ENCODE measurements at places on chromosomes 13 and 19. TPM values are rescaled to one million over a fixed set of nuclear protein-coding genes. Genes with fewer than 3 reads are reported as not detected.
A peak's percentile ranks its signal among the peaks of the same experiment; 100 is the strongest.

GRCh38 chr13:27035892-27036235 is 135.7 kb downstream of the USP12 start:
- H3K27me3 ChIP-seq: no peaks in the 10 kb centered on the region
- H3K4me3 ChIP-seq: no peak overlapping the region
- H3K27ac ChIP-seq: no peak overlapping the region

DNA sequence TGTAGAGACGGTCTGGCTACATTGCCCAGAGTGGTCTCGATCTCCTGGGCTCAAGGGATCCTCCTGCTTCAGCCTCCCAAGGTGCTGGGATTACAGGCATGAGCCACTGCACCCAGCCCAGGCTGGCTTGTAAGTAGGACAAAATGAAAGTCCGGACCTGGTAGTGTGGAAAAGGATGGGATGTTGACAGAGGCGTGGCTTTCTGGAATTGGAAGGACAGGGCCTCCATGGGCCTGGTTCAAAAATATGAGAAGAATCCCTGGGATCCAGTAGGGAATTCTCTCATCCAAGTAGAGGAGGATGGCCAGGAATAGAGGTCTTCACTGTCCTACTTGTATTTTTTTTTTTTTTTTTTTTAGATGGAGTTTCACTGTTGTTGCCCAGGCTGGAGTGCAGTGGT is 64.9 kb downstream of the TRPM4 start:
- no peak overlapping the region for H3K4me3 ChIP-seq
- H3K27ac ChIP-seq: no peak overlapping the region
- H3K36me3 ChIP-seq: no peaks in the 10 kb centered on the region
- DNase-seq: no peak

DNA sequence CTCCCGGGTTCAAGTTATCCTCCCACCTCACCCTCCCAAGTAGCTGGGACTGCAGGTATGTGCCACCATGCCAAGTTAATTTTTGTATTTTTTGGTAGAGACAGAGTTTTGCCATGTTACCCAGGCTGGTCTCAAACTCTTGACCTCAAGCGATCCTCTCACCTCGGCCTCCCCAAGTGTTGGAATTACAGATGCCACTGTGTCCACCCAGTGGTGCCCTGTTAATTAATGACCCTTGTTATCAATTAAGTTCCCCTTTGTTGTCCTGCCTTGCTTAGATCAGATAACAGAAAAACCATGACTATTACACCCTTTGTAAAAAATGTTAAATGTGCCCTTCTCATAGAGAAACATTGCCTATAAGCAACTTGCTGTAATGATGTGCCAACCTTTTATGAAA is 34.4 kb upstream of the IGFL1 start:
- no peak overlapping the region for H3K4me3 ChIP-seq
- no peaks in the 10 kb centered on the region for H3K27me3 ChIP-seq
- no peak overlapping the region for H3K27ac ChIP-seq
- no peak for DNase-seq
- no peaks in the 10 kb centered on the region for H3K36me3 ChIP-seq
- H3K4me1 ChIP-seq: no peaks in the 10 kb centered on the region

TNNT1 gene
- not detected for total RNA-seq

DNA sequence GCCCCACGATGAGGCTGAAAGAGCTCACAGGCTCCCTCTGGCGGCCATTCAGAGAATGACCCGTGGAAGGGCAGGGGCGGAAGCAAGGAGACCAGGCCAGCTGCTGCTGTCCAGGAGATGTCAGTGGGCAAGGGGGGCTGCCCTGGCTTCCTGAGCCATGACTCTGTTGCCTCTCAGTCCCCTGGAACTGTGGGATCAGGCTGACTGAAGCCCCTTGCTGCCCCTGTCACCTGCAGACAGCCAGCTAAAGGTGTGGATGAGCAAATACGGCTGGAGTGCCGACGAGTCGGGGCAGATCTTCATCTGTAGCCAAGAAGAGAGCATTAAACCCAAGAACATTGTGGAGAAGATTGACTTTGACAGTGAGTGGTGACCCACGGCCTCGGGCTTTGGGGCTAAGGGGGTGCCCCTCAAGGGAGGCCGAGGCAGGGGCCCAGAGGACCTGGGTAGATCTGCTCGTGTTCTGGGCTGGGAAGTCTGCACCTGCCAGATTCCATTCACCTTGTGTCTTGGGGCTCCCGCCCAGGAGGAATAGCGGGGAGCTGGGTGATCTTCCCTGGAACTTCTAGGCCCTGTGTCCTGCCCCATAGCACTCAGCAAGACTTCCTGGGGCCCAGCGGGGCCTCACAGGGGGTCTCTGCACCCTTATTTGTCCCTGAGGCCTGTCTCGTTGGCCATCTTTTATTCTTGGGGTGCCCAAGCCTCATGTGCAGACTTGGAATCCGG is 12.5 kb upstream of the ACTN4 start:
- no peak overlapping the region for H3K4me3 ChIP-seq
- H3K36me3 ChIP-seq: no peaks in the 10 kb centered on the region
- DNase-seq: peak; percentile 87
- H3K27ac ChIP-seq: no peak overlapping the region

- DNase-seq: no peak
- no peaks in the 10 kb centered on the region for H3K4me1 ChIP-seq
- H3K36me3 ChIP-seq: no peaks in the 10 kb centered on the region
- no peak overlapping the region for H3K27ac ChIP-seq
- no peaks in the 10 kb centered on the region for H3K27me3 ChIP-seq
- no peak overlapping the region for H3K4me3 ChIP-seq
These were observed 244.2 kb downstream of the PCCA start for GRCh38 chr13:100333141-100333540.

GRCh38 chr19:45643927-45644771 is 5.0 kb upstream of the EML2 start:
- H3K4me3 ChIP-seq: no peak overlapping the region
- no peak overlapping the region for H3K27ac ChIP-seq
- no peaks in the 10 kb centered on the region for H3K36me3 ChIP-seq
- peaks cover 3% of the 10 kb centered on the region for H3K27me3 ChIP-seq

DNA sequence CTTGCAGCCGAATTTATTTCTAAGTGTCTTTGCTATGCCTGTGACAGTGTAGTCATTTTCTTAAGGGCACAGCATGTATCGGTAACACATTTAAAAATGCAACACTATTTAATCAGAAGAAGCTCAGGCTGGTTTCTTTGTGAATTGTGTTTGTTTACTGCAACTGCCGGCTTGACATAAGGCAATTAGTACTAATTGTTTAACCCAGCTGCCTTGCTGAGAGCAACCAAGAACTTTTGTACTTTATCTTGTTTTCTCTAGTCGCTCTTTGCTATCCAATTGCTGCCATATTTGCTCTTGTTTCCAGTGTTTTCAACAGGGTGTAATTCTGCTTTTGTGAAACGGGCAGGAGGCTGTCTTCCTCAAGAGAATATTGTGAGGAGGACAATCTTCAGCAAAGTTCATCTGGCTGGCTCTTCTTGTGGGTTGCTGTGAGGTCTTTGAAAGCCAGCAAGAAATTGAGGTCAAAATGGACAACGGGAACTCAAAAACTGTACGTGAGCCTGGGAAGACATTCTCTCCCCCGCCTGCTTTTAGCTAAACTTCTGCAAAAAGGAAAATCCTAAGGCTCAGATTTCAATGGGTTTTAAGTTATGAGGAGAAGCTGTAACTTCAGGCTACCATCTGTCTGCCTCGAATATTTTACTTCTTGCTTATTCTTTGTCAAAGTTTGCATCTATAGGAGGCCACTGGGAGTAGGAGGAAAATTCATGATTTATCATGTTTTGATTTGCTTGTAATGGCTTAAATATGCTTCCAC is 75.8 kb upstream of the TSHZ3 start:
- H3K4me3 ChIP-seq: no peak overlapping the region
- no peaks in the 10 kb centered on the region for H3K27me3 ChIP-seq
- peaks cover 1% of the 10 kb centered on the region for H3K4me1 ChIP-seq
- DNase-seq: no peak

C13orf42 gene
- not detected for total RNA-seq

- H3K4me3 ChIP-seq: no peak overlapping the region
- no peaks in the 10 kb centered on the region for H3K36me3 ChIP-seq
- no peaks in the 10 kb centered on the region for H3K27me3 ChIP-seq
- no peak for DNase-seq
- no peak overlapping the region for H3K27ac ChIP-seq
These were observed 14.0 kb downstream of the ZNF114 start for GRCh38 chr19:48283908-48284307.

DLEU7 gene
- 0.20 TPM for total RNA-seq

ZNF66 gene
- total RNA-seq: 18.2 TPM

DNA sequence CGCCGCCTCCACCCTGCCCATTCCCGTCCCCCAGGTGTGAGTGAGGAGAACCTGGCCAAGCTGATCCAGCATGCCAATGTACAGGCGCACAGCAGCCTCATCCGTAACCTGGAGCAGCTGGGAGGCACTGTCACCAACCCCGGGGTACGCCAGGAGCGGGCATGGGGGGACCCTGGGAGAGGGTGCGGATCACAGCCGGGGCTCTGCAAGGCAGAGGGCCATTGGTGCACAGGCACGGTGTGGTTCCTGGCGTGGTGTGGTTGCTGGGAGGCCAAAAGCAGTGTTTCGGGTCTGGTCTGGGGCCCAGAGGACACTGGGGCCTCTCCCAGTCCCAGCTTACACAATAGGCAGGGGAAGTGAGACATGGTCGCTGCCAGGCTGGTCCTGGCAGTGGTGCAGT is 8.3 kb downstream of the STXBP2 start:
- DNase-seq: no peak
- H3K4me1 ChIP-seq: no peaks in the 10 kb centered on the region
- no peak overlapping the region for H3K27ac ChIP-seq
- H3K27me3 ChIP-seq: no peaks in the 10 kb centered on the region
- H3K4me3 ChIP-seq: no peak overlapping the region
- no peaks in the 10 kb centered on the region for H3K36me3 ChIP-seq

- H3K36me3 ChIP-seq: no peaks in the 10 kb centered on the region
- H3K27ac ChIP-seq: no peak overlapping the region
- no peaks in the 10 kb centered on the region for H3K27me3 ChIP-seq
- H3K4me3 ChIP-seq: no peak overlapping the region
- no peaks in the 10 kb centered on the region for H3K4me1 ChIP-seq
These were observed 451.7 kb downstream of the PCDH9 start for GRCh38 chr13:66778461-66778860.

- no peak overlapping the region for H3K27ac ChIP-seq
- H3K4me3 ChIP-seq: no peak overlapping the region
- no peak for DNase-seq
- no peaks in the 10 kb centered on the region for H3K36me3 ChIP-seq
- H3K27me3 ChIP-seq: no peaks in the 10 kb centered on the region
These were observed 242.9 kb upstream of the DACH1 start for GRCh38 chr13:72109863-72110262.

NLRP7 gene
- not detected for total RNA-seq

MTUS2 gene
- total RNA-seq: 4.8 TPM

- no peaks in the 10 kb centered on the region for H3K4me1 ChIP-seq
- H3K4me3 ChIP-seq: no peak overlapping the region
- no peaks in the 10 kb centered on the region for H3K27me3 ChIP-seq
- no peaks in the 10 kb centered on the region for H3K36me3 ChIP-seq
- no peak for DNase-seq
These were observed 181.6 kb downstream of the KLF12 start for GRCh38 chr13:73952648-73953047.

- H3K27ac ChIP-seq: no peak overlapping the region
- H3K27me3 ChIP-seq: no peaks in the 10 kb centered on the region
- H3K36me3 ChIP-seq: no peaks in the 10 kb centered on the region
- no peak for DNase-seq
- H3K4me1 ChIP-seq: no peaks in the 10 kb centered on the region
These were observed 194.2 kb downstream of the POU4F1 start for GRCh38 chr13:78409172-78409571.

- no peaks in the 10 kb centered on the region for H3K4me1 ChIP-seq
- no peak overlapping the region for H3K27ac ChIP-seq
- H3K36me3 ChIP-seq: no peaks in the 10 kb centered on the region
- DNase-seq: no peak
- no peak overlapping the region for H3K4me3 ChIP-seq
These were observed 116.6 kb upstream of the UQCRFS1 start for GRCh38 chr19:29329460-29330134.

VSTM2B gene
- total RNA-seq: not detected

ASPDH gene
- not detected for total RNA-seq

DNA sequence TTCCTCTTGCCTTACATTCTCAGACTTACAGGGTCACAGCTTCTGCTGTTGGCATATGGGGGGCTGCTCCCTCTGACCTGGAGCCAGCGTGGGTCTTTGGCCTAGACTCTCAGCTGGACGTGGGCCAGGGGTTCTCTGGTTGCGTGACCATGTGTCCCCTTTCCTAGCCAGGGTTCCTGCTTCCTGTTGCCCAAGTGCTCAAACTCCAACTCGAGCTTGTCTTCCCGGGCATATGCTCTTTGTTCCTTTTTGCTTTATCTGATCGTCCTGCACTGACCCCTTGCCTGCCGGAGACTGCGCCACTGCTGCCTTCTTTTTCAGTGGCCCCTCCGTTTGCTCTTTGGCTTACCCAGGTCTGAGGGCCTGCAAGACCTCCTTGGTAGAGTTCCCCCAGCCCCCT is 25.3 kb upstream of the GPR183 start:
- H3K4me3 ChIP-seq: no peak overlapping the region
- H3K27me3 ChIP-seq: no peaks in the 10 kb centered on the region
- no peak overlapping the region for H3K27ac ChIP-seq
- H3K36me3 ChIP-seq: no peaks in the 10 kb centered on the region
- H3K4me1 ChIP-seq: no peaks in the 10 kb centered on the region

DNA sequence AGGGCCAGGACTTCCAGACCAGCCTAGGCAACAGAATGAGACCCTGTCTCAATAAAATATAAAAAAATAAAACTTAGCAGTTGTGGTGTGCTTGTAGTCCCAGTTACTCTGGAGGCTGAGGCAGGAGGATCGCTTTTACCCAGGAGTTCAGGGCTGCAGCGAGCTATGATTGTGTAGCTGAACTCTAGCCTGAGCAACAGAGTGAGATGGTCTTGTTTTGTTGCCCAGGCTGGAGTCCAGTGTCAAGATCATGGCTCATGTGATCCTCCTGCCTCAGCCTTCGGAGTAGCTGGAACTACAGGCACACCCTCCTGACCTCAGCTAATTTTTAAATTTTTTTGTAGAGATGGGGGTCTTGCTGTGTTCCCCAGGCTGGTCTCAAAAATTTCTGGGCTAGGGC is 4.3 kb upstream of the JUNB start:
- H3K36me3 ChIP-seq: no peaks in the 10 kb centered on the region
- H3K27me3 ChIP-seq: no peaks in the 10 kb centered on the region
- H3K4me1 ChIP-seq: peaks cover 17% of the 10 kb centered on the region
- H3K4me3 ChIP-seq: no peak overlapping the region
- H3K27ac ChIP-seq: peak overlapping the region; percentile 72
- DNase-seq: no peak

ATP4B gene
- not detected for total RNA-seq

GRCh38 chr19:16831531-16831930 is 2.3 kb downstream of the SIN3B start:
- no peak for DNase-seq
- H3K27me3 ChIP-seq: no peaks in the 10 kb centered on the region
- no peaks in the 10 kb centered on the region for H3K36me3 ChIP-seq
- no peaks in the 10 kb centered on the region for H3K4me1 ChIP-seq
- no peak overlapping the region for H3K27ac ChIP-seq
